H54 (cell line): ENCODE measurements at places on chromosomes 7 and 10.

- peak; percentile 58 for DNase-seq
Measured at GRCh38 chr10:43287056-43288007, 20.5 kb upstream of the RASGEF1A start.

DNA sequence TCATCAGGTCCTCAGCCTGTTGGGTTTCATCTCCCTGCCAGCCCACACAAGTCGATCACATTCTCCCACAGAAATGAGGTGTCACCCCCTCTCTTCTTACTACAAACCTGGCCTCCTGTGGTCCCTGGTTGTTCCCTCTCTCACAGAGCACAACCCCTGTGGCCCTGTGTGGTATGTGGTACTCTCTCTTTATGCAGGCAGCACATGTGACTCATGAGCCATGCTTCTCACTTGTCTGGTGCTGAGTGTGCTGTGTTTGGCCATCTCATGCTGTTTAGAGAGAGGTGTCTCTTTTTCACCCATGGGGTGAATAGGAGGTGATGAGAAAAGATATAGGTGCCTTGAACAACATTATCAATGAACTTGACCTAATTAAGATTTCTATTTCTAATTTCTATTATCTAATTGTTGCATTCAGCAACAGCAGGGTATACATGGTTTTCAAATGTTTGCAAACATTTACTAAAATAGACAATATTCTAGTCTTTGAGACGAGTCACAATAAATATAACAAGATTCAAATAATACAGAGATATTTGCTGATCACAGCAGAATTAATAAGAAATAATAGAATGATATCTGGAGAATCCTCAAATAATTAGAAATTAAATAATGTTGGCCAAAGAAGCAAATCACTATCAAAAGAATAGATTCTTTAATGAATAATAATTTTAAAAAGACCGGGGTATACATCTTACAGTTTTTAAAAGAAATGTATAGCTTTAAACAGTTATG, 633.8 kb upstream of the IGFBP3 start:
- DNase-seq, result peak; percentile 31

DNA sequence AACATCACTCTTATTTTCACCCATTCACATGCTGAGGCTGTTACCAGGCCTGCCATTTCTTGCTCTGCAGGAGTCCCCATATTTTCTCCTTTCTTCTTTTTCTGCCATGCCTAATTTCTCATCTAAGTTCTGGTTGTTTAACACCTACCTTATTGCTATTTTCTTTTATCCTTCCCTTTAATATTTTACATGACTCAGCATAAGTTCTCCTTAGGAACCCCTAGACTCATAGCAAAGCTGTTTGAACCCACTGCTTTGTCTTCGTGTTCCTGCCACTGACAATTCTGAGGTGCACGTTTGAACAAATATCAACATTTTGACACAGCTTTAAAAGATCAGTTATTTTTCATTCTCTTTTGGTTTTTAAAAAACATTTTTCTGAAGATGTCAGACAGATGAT, 98.2 kb downstream of the KIF20B start:
- no peak for DNase-seq

GRCh38 chr7:71829515-71829914, 582.6 kb downstream of the CALN1 start:
- no peak for DNase-seq

- DNase-seq, result no peak
Measured at GRCh38 chr10:95697429-95697828, 3.7 kb upstream of the TCTN3 start.

DNA sequence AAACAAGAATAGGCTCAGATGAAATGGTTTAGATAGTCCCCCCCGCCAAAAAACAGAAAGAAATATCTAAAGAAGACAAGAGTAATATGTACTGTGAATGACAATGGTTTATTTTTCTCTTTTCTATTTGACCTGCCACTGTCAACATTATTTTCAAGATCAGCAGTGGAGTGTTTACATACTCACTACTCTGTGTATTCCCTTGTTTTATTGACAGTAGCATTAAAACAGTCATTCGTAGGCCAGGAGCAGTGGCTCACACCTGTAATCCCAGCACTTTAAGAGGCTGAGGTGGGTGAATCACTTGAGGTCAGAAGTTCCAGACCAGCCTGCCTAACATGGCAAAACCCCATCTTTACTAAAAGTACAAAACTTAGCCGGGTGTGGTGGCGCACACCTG, 245.3 kb upstream of the SLC26A5 start:
- no peak for DNase-seq

DNA sequence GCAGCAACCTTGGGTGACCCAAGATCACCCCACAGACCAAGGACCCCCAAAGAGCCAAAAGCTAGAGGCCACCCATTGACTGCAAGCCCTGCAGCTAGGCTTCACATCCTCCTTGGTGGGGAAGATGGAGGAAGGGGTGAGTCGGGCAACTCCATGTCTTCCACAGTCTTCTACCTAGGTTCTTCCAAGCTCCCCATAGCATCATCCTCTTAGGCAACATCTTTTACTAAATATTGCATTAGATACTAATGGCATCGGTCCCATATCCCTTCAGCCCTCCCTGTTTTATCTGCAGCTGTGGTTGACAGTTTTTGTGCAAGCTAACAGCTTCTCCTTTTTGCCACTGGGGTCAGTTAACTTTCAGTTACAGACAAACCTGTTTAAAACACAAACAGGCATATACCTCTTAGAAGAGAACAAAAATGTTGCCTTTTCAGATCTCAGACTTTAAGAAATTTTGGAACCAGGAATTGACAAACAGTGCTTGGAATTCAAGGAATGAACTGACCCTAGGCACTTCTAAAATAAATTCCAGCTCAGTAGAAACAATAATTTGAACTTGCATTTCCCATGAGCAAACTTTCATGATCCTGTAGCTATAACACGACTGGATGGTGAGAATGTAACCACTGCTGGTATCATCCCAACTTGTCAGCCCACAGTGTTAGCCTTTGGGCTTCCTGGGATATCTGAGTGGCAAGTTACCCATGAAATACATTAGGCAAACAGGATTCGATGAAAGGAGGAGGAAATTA, 33.9 kb upstream of the MSMB start:
- DNase-seq, result no peak

- DNase-seq, result no peak
Measured at GRCh38 chr10:118873738-118874105, 119.0 kb upstream of the CACUL1 start.

DNA sequence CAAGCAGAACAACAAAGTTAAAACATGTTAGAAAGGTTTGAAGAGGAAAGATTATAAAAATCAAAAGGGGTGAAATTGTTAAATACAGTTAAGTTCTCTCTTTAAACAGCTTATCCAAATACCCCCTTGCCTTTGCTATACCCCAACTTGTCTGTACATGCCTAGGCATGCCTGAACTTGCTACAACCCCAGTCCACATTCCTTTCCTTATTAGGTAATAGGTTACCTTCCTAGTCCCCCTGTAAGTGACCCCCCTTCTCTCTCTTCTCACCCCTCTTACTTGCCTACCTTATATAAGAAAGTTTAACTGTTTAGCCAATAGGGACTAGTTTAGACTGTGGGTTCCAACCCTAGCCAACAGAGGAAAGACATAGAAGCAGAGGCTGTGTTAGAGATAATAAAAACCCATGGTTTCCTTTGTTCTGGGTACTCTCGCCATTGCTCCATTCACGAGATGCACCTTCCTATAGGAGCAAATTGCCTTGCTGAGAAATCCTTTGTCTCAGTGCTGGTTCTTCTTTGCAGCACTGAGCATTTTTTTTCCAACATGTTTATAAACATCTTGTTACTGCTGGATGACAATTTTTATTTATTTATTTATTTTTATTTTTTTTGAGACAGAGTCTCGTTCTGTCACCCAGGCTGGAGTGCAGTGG, 282.2 kb upstream of the GALNT17 start:
- no peak for DNase-seq

- peak; percentile 99 for DNase-seq
Measured at GRCh38 chr7:43248961-43249822, 136.7 kb downstream of the HECW1 start.

DNA sequence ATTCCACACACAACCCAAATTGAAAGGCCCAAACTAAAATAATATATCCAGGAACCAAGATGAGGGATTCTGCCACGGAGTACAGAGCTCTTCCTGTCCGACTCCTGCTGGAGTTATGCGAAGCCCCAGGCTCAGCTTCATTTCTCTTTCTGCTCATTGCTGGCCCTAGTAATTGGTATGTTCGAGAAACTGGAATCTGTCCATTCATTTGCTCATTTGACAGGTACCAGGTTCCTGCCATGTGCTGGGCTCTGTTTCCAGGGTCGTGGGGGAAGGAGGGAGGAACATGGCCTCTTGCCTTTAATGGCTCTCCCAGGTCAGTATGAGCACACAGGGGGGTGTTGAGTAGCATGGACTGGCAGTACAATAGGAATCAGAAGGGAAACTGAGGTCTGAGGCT, 179.2 kb upstream of the SHH start:
- DNase-seq, result no peak

GRCh38 chr7:52017802-52018679, 701.4 kb upstream of the COBL start:
- DNase-seq, result peak; percentile 50

DNA sequence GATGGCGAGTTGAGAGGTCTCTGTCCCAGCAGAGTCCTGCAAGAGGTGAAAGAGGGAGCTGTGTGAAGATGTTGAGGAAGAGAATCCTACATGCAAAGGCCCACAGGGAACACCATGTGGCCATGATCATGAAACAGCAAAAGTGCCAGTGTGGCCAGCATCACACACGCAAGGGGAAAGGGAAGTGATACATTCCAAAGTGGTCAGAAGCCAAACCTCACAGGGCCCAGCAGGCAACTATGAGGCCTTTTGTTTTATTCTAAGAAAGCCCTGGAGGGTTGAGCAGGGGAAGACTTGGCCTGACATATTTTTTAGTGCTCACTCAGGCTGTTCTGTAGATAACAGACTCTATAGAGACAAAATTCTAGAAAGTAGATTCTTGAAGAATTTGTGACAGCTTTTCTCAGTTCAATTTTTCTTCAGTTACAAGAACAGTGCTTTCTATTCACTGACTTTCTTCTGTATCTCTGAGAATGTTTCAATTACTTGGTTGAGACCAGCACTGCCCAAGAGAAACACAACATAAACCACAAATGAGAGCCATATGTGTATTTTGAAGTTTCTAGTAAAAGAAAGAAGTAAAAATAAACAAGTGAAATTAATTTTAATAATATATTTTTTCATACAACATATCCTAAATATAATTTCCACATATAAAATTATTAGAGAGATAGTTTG, 82.3 kb downstream of the HTR7 start:
- DNase-seq, result no peak

GRCh38 chr10:127470911-127471310, 78.2 kb upstream of the NPS start:
- DNase-seq, result no peak

- DNase-seq, result no peak
Measured at GRCh38 chr7:70502117-70502863, 629.7 kb upstream of the GALNT17 start.

DNA sequence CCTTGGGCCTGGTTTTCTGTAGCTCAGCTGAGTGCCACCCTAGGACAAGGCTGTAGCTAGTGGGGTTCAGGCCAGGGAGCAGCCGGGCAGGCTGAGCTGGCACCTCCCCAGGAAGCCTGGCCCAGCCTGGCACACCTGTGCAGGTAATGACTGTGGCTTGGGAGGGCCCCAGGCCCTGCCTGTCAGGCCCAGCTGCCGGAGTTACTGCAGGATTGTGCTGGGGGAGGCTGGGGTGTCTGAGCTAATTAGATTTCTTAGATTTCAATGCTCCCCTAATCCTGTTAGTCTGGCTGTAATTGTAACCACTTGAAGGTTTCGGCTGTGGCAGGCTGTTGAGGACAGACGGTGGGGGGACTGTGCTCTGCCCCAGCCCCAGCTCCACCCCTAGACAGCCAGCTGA, 6.0 kb downstream of the ZMIZ1 start:
- no peak for DNase-seq

DNA sequence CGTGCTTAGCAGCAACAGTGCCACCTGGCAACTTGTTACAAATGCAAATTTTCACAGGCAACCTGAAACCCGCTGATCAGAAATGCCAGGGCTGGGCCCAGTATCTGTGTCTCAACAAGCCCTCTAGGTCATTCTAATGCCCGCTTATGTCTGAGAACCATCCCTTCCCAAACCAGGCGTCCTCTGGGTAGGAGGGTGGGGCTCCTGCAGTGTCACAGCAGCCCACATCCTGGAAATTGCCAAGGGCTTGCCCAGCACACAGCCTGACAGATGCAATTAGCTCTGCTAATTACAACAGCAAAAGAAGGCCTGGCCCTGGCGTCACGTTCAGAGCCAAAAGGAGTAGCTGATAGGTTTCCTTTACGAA, 15.9 kb downstream of the ITPRIP start:
- no peak for DNase-seq

DNA sequence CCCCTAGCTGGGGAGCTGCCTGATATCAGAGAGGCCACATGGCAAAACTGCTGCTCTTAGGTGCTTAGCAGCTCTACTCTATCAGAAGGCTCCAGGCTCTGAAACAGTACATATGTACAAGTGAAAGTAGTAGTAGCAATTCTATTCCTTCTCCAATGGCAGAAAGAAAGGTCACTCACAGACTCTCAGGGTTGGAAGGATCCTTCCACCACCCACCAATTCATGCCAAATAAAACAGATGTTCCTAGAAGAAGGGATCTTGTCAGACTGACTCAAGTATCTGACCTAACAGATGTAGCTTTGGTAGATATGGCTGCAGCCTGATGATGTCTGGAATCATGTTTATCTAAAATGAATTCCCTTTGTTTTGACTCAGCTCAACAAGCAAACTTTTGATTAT, 8.0 kb upstream of the ALDH18A1 start:
- DNase-seq, result no peak

- no peak for DNase-seq
Measured at GRCh38 chr7:151763420-151763984, 113.4 kb downstream of the PRKAG2 start.

- no peak for DNase-seq
Measured at GRCh38 chr10:90992462-90992861, 71.6 kb upstream of the ANKRD1 start.

- DNase-seq, result no peak
Measured at GRCh38 chr7:115005953-115006352, 84.1 kb downstream of the MDFIC start.

DNA sequence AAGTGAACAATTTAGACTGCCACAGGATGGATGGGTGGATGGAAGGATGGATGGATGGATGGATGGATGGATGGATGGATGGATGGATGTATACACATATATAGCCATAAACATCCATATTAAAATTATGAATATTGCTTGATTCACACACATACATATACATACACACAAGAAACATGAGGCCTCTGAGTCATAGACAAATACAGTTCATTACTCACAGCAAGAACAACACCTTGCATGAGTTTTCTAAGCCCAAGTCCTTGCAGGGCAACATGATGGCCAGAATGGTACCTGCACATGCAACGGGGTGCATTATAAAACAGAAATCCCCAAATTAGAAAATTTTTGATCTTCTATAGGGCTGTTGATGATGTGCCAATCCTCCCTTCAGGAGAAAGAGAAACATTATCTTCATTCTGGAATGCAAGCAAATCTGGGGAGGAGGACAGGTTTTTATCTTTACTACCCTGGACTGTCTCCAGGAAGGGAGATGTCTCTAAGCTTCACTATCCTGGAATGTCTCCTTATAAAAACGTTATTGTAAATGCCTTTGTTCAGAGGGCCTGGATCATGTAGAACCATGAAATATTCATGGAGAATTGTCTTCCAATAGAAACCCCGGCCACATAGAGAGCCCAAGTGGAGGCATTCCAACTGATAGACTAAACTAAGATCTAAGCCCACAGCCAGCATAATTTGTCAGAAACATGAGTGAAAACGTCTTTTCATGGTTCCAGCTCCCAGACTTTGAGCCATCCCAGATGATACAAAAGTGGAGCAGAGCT, 238.6 kb upstream of the LRRN3 start:
- DNase-seq, result no peak

- no peak for DNase-seq
Measured at GRCh38 chr10:106147021-106147420, 1017.5 kb downstream of the SORCS1 start.
